AG04450 (cell line): ENCODE measurements at places on chromosomes 1 and 21. TPM values are rescaled to one million over a fixed set of nuclear protein-coding genes. Genes with fewer than 3 reads are reported as not detected.

GRCh38 chr1:58888833-58889232, 105.0 kb upstream of the JUN start:
- no peak for DNase-seq

- DNase-seq, result no peak
These were observed 1.1 kb downstream of the CTPS1 start for GRCh38 chr1:40980453-40981121.

DNA sequence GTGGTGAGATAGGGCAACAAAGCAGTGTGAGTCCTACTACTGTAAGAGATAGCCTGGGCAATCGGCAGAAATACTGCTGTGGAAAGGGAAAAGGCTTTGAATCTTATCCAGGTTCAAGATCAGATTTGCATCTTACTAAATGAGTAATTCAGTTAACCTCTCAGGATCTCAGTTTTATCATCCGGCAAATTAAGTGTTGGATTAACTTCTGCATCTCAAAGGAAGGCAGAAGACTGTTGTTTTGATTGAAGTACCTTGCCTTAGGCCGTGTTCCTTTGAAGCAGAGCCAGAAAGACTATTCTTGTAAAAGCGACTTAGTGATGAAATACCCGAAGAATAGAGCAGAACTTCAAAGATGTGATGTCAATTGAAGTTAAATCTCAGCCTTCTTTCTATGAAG, 612.9 kb upstream of the USP24 start:
- no peak for DNase-seq

The KRTAP7-1 gene
- polyA plus RNA-seq, result not detected in 2 replicates

DNA sequence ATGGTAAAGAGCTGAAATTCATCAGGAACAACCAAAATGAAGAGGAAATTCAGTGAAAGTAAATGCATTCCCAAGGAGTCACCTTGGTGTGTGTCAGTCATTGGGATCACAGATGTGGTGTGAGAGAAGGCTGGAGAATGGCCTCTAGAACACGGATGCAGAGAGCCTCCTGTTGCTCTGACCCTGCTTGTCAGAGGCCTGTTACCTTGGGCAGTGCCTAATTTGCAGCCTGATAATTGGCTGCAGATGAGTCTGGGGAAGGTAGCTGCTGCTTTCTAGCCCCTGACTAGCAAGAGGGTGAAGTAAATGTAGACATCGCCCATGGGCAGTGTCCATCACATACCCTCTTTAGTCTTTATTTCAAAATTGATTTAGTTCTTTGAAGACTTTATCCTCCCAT, 3.3 kb downstream of the GCSAML start:
- no peak for DNase-seq

The SPRR5 gene
- not detected in 2 replicates for polyA plus RNA-seq

DNA sequence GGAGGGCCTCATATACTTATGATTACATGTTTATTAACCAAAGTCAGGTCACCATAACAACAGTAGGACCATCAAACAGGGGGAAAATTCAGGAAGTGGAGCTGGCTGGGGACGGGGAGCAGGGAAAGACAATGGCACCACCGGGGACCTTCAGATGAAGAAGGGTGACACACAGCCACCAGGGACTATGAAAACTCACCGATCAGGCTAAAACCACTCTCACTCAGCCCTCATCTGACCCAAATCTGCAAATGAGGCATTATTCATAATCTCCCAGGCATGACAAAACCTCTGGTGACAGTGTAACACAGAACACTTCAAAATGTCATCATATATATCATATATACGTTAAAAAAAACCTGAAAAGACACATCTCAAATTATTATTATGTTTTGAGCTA, 11.2 kb downstream of the MKNK1 start:
- no peak for DNase-seq

The POLR3C gene
- polyA plus RNA-seq, result 67.5 and 70.6 TPM in 2 replicates

The IQCC gene
- 1.2 and 1.3 TPM in 2 replicates for polyA plus RNA-seq

DNA sequence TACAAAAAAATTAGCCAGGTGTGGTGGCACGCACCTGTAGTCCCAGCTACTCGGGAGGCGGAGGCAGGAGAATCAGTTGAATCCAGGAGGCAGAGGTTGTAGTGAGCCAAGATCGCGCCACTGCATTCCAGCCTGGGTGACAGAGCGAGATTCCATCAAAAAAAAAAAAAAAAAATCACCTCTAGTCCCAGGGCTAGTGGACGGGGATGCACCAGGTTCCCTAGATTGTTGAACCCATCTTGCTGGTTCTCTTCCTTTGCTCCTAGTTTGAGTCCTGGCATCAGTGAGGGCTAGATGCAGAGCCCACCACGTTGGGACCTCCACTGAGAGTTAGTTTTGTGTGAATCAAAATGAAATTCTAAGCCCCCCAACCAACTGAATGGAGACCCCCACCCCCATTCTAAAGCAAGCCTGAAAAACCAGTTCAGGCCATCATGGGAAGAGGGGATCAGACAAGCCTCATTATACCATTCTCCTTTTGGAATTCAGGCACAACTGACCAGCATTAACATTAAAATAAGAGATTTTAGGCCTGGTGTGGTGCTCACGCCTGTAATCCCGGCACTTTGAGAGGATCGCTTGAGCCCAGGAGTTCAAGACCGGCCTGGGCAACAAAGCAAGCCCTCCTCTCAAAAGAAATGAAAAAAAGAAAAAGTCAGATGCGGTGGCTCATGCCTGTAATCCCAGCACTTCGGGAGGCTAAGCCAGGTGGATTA, 17.9 kb upstream of the L1TD1 start:
- DNase-seq, result no peak

The HES4 gene
- 0.68 and 0.76 TPM in 2 replicates for polyA plus RNA-seq

The CA6 gene
- not detected in 2 replicates for polyA plus RNA-seq

- DNase-seq, result no peak
These were observed 54.2 kb upstream of the DNAJC6 start for GRCh38 chr1:65255035-65255655.

DNA sequence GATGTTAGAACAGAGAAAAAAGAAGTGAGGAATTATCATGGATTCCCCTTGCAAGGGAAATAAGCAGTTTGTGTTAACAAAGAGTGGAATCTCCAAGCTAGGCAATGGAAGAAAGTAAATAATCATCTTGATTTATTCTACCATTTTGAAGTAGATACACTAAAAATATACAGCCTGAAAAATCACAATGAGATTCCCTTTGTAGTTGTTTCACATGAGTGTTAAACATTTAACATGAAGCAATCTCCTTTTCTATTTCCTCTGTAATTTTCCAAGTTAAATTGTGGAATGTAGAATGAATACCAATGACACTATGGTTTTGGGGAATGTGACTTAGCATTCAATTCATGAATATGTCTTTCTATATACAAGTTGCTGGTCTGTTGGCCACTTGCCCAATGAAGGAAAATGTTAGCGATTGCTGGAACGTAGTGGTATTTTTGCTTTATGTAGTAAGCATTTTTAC, 5.7 kb downstream of the TGFB2 start:
- DNase-seq, result peak; percentile 64

- no peak for DNase-seq
These were observed 227.1 kb downstream of the KCTD3 start for GRCh38 chr1:215794156-215794555.

GRCh38 chr21:46391773-46392172, 66.9 kb upstream of the DIP2A start:
- no peak for DNase-seq
